ENCODE measurements at places on chromosomes 13 and 19.

- DNase-seq: peak; percentile 7
Observed at GRCh38 chr19:5628461-5628860, 5.6 kb downstream of the SAFB start.

DNA sequence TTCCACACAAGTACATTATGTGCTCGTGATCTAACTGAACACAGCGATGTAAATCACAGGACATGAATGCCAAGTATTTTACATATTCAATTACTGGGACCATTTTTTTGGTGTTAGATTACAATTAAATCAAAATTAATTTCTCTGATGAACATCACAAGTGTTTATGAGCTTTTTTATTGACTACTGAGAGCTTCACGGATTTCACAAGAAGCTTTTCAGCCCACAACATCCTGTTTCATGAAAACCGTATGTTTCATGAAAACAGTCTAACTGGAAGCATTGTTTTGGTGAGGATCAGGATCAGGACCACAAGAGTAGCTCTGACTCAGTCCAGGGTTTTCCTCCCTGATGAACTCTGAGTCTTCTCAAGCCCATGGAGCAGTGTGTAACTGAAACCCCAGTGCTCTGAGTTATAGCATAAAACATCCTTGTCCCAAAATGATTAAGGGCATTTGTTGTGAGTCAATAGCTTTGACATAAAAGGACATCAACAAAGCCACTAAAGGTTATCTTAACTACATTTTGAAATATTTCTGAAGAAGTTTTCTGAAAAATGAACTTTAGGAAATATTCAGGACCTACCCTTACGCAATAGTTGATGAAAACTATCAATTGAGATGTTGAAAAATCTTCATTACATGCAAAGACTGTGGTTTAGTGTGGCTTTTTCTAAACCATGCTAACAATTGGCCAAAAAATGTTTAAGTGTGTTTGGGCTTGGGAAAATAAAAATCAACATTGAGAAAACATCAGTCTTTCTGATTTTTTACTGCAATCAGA is 49.3 kb downstream of the UFM1 start:
- DNase-seq: no peak

DNA sequence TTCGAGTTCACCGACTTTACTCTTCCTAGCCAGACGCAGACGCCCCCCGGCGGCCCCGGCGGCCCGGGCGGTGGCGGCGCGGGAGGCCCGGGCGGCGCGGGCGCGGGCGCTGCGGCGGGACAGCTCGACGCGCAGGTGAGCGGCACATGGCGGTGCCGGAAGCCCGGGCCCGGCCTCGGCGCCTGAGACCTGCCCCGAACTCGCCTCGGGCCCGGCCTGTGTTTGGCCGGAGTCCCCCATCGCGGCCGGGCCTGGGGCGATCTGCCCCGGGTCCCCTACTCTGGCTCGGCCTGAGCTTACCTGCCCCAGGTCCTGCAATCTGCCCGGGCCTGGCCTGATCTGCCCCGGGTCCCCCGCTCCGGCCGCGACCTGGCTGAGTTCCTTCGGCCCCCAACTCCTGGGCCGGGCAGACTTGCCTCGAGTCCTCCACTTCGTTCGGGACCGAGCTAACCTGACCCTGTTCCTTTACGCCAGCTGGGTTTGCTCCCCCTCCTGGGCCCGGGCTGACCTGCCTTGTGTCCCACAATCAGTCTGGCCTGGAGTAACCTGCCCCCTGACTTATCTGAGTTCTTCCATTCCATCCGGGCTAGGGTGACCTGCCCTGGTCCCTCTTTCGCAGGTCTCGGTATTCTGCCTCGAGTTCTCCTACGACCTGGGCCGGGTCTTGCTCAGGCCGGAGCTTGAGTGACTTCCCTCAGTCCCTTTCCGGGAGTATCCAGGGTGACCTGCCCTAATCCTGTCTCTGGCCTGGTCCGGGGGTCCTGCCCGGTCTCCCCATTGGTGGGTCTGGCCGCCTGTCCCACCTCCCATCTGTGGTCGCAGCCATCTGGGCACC is 764 bp downstream of the UPF1 start:
- DNase-seq: no peak

- DNase-seq: no peak
Observed at GRCh38 chr19:5478241-5478924, 23.2 kb downstream of the ZNRF4 start.

DNA sequence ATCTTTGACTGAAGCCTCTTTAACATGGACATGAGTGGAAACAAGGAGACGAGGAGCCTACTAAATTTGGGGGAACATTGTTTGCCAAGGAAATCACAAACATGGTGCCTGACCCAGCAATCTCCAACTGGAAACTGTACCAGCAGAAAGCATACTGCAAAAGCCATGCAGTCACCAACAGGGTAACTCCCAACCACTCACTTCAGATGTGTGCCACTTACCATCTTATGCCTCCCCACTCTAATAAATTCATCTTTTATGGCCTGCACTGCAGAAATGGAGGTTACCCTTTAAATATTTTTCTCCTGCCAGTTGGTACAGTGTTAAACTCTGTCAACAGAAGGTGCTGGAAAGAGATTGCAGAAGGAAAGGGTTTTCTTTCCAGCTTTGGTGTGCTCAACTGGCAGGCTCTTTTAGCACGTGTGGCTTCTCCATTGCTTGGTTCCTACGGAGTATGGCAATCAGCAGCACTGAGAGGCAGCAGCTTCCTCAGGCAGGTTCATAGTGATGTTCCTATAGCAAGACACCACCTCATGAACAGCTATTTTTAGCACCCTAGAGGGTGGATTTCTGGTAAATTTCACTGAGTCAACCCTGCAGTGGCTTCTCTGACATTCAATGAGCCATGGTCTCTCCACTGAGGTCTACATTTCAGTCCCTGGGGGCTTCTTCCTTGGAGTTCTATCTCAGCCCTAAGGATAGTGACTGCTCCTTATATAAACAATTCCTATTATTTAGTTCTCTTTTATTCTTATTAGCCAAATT is 21.4 kb downstream of the MIR17HG start:
- DNase-seq: peak; percentile 47

- no peak for DNase-seq
Observed at GRCh38 chr19:35208121-35208520, 20.4 kb downstream of the FAM187B start.

- no peak for DNase-seq
Observed at GRCh38 chr13:76610819-76611415, 275.3 kb downstream of the KCTD12 start.

DNA sequence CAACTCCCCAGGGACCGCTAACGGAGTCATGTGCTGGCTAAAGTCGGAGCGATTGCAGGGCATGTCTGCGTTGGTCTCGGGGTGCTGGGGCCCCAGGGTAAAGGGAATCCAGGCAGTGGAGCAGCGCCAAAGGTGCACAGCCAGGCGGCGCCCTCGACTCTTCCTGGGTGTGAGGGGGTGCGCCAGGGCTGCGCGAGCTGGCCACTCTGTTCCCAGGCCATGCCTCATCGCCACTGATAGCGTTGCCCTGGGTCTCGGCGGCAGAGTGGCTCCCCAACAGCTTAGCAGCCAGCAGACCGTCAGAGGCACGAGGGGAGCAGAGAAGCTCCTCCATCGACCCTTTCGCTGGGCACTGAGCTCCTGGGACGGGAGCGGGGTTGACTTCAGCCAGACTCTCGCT is 152.7 kb downstream of the B3GLCT start:
- DNase-seq: no peak

All from astrocyte of the spinal cord (primary cell).